ENCODE measurements at places on chromosomes 12 and 14.

DNA sequence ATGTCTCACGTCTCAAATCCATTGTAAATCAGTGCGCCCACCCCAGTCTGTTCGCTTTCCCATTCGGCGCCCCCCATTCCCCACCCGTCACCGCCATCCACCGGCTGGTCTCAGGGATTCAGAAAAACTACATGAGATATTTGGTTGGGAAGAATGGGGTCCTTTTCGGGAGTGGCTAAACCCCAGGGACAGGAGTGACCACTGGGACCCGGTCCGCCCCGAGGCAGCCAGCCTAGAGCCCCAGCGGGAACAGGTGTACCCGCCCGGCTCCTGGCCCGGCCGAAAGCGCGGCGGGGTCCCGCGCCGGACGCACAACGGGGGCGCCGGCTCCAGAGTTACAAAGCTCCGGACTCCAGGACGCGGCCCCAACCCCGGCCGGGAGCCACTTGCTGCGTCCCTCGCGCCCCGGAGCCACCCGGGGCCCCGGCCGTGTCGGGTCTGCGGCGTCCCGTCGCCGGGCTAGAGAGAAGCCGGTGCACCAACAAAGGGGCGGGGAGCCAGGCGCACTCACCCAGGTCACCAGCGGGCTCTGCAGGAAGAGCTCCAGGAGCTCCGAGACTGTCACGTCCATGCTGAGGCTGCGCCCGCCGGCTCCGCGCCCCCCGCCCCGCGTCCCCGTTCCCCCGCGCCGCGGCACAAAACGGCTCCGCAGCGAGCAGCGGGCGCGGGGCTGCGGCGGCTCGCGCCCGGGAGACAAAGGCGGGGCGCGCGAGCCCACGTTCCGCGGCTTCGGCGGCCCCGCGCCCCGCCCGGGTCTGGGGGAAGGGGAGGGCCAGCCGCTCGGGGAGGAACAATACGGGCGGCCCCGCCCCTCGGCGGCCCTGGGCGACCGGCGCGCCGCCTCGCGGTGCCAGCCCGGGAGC lies at the start of gene CCDC88C:
Gene CCDC88C, minus strand, starts transcription at position 701 of the 863 bp plus-strand sequence. Its CDS starts 130 bp downstream, at position 571.
- peak; percentile 77 for DNase-seq

DNA sequence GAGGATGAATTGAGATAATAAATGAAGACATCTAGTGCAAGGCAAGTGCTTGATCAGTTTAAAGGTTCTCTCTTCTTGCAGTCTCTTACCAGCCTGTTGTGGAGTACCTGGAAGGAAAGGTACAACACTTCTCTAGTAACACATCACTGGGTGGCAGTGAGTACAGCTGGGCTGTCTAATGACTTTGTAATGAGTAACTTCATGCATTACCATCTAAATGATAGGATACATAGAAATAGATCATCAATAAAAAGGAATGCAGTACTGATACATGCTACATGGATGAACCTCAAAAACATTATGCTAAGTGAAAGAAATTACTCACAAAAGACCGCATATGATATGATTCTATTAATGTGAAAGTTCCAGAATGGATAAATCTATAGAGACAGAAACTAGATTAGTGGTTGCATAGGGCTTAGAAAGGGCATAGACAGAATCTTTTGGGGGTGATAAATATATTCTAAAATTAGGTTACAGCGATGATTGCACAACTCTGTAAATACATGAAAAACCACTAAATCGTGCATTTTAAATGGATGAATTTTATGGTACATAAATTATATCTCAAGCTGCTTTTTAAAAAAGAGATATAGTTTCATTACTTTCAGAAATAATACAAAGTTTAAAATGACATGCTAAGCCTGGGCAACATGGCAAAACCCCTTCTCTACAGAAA lies 224.4 kb downstream of the CHST11 start:
- DNase-seq: no peak

DNA sequence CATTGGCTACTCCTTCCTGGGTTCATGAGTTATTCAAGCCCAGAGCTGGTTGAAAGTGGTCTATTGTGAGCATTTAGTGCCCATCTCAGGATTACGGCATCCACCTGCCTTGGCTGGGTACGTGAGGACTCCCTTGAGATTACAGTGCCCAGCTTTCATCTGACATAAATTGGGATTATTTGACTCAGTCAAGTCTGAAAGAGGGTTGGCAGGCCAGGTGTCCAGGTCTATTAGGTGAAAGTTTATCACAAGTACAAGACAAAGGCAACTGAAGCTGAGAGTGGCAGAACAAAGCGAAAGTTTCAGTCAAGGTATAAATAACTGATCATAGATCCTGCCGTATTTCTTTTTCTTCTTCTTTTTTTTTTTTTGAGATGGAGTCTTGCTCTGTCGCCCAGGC lies 84.6 kb upstream of the ATF7IP start:
- no peak for DNase-seq

DNA sequence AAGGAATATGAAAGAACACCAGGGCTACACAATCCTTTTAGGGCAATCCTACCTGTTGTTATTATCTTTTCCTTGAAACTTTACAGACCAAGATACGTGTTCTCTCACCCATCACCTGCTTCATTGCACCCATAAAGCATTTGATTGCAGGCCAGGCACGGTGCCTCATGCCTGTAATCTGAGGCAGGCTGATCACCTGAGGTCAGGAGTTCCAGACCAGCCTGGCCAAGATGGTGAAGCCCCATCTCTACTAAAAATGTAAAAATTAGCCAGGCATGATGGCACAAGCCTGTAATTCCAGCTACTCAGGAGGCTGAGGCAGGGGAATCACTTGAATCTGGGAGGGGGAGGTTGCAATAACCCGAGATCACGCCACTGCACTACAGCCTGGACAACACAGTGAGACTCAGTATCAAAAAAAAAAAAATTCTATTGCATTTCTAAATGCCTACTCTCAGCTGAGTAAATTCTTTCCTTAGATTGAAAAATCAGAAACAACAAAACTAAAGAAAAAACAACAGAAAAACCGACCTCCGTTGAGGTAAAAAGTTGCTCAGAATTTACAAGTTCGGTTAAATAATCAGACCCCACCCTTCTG lies 183.7 kb upstream of the TMEM132C start:
- DNase-seq: no peak

GRCh38 chr14:99648027-99648784 lies 3.3 kb downstream of the HHIPL1 start:
- no peak for DNase-seq

GRCh38 chr14:98580131-98580678 lies 691.8 kb downstream of the BCL11B start:
- DNase-seq: peak; percentile 44

DNA sequence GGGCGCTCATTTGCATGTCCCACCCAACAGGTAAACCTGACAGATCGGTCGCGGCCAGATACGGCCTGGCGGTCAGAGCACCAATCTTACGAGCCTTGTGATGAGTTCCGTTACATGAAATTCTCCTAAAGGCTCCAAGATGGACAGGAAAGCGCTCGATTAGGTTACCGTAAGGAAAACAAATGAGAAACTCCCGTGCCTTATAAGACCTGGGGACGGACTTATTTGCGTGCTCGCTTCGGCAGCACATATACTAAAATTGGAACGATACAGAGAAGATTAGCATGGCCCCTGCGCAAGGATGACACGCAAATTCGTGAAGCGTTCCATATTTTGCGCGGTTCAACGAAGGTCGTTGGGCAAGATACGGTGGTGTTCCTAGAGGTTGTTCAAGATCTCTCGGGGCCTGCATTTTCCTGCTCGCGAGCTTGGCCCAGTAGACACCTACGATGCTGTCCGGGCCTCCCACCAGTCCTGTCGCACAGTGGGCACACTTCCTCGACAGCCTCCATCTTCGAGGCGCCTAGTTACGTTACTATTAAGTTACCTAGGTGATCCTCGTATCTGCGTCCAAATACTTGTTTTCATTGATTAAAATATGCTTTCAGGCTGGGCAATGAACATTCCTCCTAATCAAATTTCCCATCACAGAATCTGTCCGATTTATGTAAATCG lies at the start of gene RNU6-7:
Gene RNU6-7, plus strand, starts transcription at position 230 of the 675 bp plus-strand sequence.
- no peak for DNase-seq

DNA sequence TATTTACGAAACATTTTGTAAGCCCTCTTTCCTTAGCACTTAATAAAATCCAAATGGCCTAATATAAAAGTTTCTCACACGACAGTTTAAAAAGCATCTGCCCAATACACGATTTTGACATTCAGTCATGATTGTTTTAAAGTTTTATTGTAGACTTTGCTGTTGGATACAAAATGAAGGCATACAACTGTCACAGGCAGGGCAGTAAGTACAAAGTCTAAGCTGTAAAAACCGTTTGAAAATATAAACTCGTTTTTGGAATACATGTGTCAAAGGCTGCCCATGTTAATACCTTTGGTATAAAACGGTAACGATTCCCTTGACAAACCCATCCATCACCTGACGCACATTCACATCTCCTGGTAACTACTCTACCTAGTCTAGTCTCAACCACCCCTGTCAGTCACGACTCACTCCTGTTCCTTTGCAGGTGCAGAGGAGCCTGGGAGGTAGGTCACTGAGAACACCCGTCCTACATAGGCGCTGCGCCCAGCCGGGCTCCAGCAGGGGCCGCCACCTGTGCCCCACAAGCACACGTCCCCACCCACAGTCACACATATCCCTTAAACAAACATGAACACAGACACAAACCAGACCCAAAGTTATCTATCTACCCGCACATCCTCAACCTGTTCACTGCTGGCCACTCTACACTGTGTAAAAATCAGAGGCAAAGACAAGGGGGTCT lies 27.1 kb downstream of the KCTD10 start:
- no peak for DNase-seq

DNA sequence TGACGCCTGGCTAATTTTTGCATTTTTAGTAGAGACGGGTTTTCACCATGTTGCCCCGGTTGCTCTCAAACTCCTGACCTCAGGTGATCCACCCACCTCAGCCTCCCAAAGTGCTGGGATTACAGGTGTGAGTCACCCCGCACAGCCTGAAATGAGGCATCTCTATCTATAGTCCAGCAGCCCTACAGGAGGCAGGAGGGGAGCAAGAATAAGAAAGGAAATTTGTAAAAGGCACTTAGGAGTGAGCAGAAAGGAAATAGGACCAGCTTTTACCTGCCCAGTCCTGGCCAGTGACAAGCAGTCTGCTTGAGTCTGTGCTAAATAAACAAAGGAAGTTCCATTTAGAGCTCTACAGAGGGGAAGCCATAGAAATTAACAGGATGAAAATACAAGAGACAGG lies 15.0 kb upstream of the PSMA6 start:
- no peak for DNase-seq

GRCh38 chr12:120012067-120012621 lies 23.1 kb downstream of the BICDL1 start:
- DNase-seq: no peak

GRCh38 chr12:2284857-2285256 lies 232.1 kb downstream of the CACNA1C start:
- DNase-seq: peak; percentile 48
